Tongue (tissue), 3 donors: ENCODE measurements at places on chromosomes 3 and 15. TPM values are rescaled to one million over a fixed set of nuclear protein-coding genes. Genes with fewer than 3 reads are reported as not detected.

The CAPN7 gene
- 54.7 TPM for total RNA-seq

The GOLGA8T gene
- not detected for total RNA-seq

The GATM gene
- 743 TPM for total RNA-seq

DNA sequence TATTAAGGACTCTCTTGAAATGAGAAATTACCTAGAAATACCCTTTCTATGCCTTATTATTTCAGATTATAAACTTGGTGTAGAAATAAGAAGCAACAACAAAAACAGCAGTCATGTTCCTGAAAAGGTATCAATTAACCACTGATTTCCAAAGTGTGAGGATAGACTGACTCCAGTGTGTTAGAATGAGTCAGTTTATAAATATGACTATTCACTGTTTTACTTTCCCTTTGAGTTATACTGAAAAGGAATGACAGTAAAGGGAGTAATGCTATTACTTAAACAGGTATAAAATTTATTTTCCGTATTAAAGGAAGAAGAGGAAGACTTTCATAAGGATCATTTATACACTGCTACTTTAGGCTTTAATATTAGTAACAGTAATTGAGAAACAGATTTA lies 12.9 kb downstream of the GMNC start:
- DNase-seq, result no peak
